CD4-positive, CD25-positive, alpha-beta regulatory T cell (primary cell): ENCODE measurements at places on chromosomes 7 and 10. TPM values are rescaled to one million over a fixed set of nuclear protein-coding genes. Genes with fewer than 3 reads are reported as not detected.

HOXA9 gene
- total RNA-seq: 1.1 TPM

DLD gene
- 66.7 TPM for total RNA-seq

- H3K36me3 ChIP-seq: no peaks in the 10 kb centered on the region
- H3K4me1 ChIP-seq: peaks cover 19% of the 10 kb centered on the region
- H3K27ac ChIP-seq: no peak overlapping the region
These were observed 18.8 kb upstream of the ZNF273 start for GRCh38 chr7:64884085-64884912.

- H3K27ac ChIP-seq: no peak overlapping the region
- H3K36me3 ChIP-seq: no peaks in the 10 kb centered on the region
- H3K27me3 ChIP-seq: no peaks in the 10 kb centered on the region
- no peak for DNase-seq
These were observed 140.0 kb upstream of the TPK1 start for GRCh38 chr7:144975882-144976281.

NUDT13 gene
- 1.8 TPM for total RNA-seq

- H3K36me3 ChIP-seq: no peaks in the 10 kb centered on the region
- H3K4me3 ChIP-seq: no peak overlapping the region
These were observed 229.5 kb upstream of the FZD1 start for GRCh38 chr7:91034459-91035368.

- DNase-seq: no peak
- H3K36me3 ChIP-seq: no peaks in the 10 kb centered on the region
- peaks cover 7% of the 10 kb centered on the region for H3K4me1 ChIP-seq
- no peak overlapping the region for H3K4me3 ChIP-seq
- H3K27ac ChIP-seq: no peak overlapping the region
- H3K27me3 ChIP-seq: no peaks in the 10 kb centered on the region
These were observed 396.5 kb upstream of the NPVF start for GRCh38 chr7:25624833-25625232.

- peaks cover 11% of the 10 kb centered on the region for H3K36me3 ChIP-seq
- no peak overlapping the region for H3K27ac ChIP-seq
- DNase-seq: no peak
- no peaks in the 10 kb centered on the region for H3K27me3 ChIP-seq
- peaks cover 3% of the 10 kb centered on the region for H3K4me1 ChIP-seq
These were observed 41.4 kb downstream of the EXOC4 start for GRCh38 chr7:133294234-133294633.
